ENCODE measurements at places on chromosomes 7 and 10.

- no peak for DNase-seq
Observed at GRCh38 chr7:125396466-125397151, 467.0 kb upstream of the POT1 start.

GRCh38 chr10:61529208-61529607 is 76.0 kb upstream of the TMEM26 start:
- no peak for DNase-seq

- no peak for DNase-seq
Observed at GRCh38 chr7:111362506-111363054, 199.7 kb downstream of the IMMP2L start.

DNA sequence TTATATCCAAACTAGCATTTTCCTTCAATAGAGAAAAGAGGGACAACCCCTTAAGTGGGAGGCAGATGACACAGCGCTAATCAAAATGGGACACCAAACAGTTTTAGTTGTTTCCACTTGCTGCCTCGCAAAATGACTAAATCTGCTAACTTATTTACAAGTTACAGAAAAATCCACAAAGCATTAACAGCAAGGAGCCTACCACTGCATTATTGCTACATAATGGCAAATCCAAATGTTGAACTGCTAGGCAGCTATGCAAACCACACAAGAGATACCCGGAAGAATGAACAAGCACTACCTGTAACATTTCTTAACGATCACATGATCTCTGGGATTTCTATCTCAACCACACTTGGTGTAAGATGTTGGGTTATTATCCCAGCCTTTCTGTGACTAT is 96.7 kb downstream of the SFMBT2 start:
- no peak for DNase-seq

GRCh38 chr10:132328738-132329137 is 3.3 kb upstream of the LRRC27 start:
- no peak for DNase-seq

DNA sequence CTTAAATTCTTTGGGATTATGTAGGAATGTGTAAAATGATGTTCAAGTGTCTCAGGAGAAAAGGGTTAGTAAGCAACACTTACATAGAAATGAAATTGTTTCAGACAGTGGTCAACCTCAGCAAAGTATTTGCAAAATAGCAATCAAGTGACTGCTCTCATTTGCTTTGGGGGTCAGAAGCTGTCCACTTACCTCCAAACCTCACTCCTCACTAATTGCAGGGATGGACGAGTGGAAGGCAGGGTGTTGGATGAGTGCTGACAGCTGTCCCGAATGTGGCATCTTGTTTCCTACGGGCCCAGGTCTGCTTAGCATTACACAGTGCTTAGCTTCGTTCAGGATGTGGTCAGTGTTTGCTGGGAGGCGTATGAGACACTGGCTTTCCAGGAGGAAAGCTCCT is 437.0 kb downstream of the SUGCT start:
- peak; percentile 26 for DNase-seq

GRCh38 chr7:151345576-151346469 is 4.2 kb downstream of the NUB1 start:
- no peak for DNase-seq

- no peak for DNase-seq
Observed at GRCh38 chr10:100696477-100696901, 48.9 kb upstream of the PAX2 start.

DNA sequence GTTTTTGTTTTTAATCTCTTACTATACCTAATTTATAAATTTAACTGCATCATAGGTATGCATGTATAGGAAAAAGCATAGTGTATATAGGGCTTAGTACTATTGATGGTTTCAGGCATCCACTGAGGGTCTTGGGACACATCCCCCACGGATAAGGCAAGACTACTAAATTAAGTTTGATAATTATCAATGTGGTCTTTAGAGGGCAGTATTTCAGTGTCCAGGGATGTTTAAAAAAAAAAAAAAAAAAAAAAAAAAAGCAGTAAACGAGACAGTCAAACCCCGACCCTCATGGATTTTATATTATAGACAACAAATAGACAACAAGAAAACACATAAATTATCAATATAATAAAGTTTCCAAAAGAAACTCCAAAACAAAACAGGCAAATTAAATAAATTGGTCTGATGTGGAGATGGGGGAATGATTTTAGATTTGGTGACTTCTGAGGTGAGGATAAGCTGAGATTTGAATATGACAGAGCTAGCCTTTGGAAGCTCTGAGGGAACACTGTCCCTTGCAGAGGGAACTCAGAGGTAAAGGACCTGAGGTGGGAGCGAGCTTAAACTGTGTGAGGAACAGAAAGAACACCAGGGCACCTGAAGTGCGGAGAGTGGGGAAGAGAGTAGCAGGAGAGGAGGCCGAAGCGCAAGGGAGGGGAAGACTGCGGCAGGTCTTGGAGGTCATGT is 14.8 kb downstream of the ACSM6 start:
- DNase-seq, result no peak

DNA sequence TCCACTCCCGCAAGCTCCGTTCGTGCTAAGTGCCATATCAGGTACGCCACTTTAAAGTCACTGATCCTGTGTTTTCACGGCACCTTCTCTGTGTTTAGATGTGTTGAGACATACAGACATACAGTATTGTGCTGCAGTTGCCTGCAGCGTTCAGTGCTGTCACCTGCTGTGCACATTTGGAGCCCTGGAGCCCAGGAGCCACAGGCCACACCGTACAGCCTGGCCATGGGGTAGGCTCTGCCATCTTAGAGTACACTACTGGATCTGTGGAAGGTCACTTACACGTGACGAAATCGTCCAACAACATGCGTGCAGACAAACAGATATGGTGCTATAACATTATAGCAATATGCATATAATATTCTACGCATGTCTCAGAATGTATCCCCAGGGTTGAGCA is 111.3 kb downstream of the ELFN1 start:
- DNase-seq, result no peak

DNA sequence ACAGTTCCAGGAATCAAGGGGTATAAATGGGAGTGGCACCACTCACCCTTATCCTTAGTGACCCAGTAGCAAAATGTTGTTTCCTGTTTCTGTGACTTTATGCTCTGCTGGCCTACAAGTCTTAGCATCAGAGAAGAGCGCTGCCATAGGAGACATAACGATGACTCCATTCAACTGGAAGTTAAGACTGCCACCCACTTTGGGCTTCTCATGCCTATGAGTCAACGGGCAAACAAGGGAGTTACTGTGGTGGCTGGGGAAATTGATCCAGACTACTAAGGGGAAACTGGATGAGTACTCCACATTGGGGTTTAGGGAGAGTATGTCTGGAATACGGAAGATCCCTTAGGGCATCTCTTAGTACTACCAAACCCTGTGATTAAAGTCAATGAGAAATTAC is 40.6 kb upstream of the PIK3CG start:
- no peak for DNase-seq

- DNase-seq, result no peak
Observed at GRCh38 chr7:81111781-81112540, 193.1 kb upstream of the SEMA3C start.
